ENCODE measurements at places on chromosomes 16 and 17.

DNA sequence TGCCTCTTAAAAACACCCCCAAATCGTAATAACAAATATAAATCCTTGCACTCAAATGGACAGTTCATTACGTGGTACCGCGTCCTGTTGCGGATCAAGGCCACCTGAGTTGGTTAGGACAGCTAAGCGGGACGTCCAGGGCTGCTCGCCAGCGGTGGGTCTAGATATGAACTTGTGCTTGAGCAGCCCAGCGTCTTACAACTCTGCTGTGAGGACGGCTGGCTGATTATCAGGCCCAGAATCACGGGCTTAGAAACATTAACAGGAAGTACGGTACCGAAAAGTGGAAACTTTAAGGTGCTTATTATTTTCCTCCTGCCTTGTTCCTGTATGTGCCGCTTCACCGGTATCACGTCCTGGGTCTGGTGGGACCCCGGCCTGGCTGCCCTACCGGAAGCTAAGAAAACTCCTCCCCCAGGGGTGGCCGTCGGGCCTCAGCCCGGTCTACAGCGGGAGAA, 832 bp upstream of the SRRM2 start:
- no peak for DNase-seq

GRCh38 chr17:20300436-20300934, 166.9 kb downstream of the LGALS9B start:
- no peak for DNase-seq

DNA sequence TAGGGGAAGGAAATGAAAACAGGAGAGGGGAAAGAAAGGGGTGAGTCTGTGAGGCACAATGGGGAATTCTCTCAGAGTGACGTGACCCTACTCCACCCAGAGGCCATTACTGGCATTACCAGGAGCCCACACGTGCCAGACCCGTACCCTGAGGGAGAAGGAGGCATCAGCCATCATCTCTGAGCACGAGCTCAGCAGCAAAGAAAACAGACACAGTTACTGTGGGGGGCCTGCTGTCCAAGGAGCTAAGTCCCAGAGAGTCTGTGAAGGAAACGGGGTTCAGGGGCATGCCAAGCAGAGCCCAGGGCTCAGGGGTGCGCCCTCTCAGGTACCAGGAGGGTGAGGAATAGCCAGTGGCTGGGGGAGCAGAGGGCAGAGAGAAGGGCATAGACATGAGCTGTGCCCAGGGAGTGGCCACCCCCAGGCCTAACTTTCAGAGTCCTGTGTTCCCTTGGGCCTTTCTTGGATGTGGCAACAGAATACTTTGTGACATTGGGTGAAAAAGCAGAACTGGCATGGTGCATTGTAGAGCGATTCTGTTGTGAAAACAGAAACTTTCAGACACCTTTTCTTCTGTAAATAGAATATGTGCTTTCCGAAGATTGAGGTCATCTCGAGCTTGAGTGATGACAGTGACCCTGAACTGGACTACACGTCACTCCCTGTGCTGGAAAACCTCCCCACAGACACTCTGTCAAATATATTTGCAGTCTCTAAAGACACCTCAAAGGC, 11.3 kb downstream of the TAF1C start:
- DNase-seq: no peak

- no peak for DNase-seq
Observed at GRCh38 chr16:64380751-64381150, 741.1 kb downstream of the CDH11 start.

DNA sequence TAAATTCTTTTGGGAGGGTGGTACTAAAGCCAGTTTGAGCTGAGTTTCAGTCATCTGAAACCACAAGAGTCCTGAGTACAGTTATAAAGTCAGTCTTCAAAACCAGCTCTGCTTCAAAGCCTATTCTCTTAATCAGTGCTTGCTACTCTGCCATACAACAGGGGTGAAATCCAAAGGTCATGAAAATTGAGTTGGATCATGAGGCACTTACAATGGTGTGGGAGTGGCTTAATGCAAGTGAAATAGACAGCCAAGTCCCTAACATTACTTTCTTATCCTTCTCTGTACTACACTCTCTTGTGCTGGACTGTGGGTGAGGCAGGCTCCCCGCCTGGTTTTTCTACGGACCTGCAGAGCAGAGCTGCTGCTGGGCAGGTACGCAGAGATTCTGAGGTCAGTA, 12.4 kb downstream of the CBLN1 start:
- DNase-seq: no peak

DNA sequence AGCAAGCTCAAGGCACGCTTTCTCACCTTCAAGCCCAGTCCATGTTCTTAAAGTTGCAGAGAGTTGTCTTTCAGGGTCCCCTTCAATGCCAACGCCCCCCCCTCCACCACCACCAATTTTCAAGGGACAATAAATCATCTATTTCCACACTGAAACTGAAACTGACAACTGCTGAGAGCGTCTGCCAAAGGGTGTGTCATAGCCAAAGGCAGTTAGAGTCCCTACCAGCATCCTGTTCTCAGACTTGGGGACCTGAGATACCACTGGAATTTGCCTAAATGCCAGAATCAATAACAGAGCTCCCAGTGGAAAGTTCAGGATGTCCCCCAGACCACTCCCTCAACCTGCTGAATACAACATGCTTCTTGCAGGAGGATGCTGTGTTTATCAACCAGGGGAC, 133.2 kb upstream of the SOX9 start:
- DNase-seq: no peak

DNA sequence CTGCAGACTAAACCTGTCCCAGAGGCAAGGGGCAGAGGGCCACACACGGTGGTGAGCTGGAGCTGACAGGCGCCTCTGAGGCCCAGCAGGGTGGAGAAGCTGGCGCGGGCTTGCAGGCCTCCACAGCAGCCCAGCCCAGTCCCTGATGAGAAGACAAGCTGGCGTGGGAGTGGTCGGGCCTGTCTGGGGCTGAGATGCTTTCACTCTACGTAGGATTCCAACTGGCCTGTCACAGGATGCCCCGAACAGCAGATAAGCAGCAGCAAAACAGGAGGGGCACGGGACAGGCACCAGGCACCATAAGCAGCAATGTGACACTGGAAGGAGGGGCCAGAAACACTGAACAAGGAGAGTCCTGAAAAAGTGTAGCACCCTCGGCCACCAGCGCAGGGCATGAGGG, 40.1 kb downstream of the PEMT start:
- no peak for DNase-seq

GRCh38 chr17:42772945-42773289, 332 bp upstream of the VPS25 start:
- DNase-seq: no peak

DNA sequence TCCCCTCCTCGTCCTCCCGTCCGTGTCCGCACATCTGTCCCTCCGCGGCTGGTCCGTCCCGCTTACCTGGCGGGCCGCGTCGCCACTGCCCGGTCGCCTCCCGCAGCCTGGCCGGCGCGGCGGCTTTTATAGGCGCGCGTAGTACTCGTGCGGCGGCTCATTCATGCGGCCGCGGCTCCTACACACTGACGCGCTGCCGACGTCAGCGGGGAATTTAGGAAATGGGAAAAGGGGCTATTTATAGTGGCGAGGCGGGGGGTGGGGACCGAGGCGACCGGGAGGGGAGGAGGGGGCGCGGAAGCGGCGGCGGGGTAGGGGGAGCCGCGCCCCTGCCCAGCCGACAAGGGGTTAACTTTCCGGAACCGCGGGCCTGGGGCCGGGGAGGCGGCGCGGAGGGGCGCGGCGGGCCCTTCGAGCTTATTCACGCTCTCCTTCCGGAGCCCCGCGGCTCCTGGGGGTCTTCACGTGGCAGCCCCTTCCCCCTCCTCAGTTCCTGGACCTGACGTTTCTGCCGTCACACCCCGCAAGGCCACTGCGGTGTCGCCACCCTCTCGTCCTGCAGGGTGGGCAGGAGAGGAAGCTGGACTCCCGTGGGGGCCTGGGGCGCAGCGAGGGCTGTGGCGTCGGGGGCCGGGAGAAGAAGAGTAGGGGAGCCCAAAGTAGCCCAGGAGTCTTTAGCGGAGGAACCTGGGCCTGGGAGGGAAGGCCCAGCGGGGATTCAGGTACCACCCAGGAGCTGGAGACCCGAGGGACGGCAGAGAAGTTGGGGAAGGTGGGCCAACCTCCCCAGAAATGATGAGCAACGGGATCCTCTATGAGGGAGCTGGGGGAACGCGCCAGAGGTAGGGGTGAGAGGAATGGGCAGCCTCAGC, 3.6 kb upstream of the HIC1 start:
- DNase-seq: no peak

DNA sequence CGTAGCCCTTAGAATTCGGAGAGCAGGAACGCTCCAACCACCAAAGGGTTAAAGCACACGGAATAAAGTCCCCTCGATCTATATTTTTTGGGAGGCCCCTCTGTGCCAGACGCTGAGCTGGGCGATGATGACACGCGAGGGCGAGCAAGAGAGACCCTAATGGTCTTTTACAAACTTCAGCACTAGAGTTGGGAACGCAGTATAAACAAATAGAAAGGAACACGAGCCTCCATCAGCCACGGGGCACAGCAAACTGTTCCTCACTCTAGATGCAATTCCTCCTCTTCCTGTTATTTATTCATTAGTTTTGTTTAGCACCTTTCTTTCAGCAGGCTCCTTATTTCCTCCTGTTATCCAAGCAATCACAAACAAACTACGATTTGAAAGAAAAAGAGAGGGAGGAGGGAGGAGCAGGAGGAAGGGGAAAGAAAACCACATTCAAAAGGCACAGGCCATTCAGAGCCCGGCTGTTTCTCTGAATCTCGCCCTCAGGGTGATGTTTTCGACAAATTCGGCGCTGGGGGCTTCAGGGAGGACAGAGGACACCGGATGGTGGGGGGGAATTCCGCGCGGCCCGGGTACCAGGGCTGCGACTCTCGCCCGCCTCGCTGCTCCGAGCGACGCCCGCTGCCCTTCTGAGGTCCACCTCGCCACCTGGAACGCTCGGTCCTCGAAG, 1.6 kb downstream of the TOX3 start:
- DNase-seq: no peak

DNA sequence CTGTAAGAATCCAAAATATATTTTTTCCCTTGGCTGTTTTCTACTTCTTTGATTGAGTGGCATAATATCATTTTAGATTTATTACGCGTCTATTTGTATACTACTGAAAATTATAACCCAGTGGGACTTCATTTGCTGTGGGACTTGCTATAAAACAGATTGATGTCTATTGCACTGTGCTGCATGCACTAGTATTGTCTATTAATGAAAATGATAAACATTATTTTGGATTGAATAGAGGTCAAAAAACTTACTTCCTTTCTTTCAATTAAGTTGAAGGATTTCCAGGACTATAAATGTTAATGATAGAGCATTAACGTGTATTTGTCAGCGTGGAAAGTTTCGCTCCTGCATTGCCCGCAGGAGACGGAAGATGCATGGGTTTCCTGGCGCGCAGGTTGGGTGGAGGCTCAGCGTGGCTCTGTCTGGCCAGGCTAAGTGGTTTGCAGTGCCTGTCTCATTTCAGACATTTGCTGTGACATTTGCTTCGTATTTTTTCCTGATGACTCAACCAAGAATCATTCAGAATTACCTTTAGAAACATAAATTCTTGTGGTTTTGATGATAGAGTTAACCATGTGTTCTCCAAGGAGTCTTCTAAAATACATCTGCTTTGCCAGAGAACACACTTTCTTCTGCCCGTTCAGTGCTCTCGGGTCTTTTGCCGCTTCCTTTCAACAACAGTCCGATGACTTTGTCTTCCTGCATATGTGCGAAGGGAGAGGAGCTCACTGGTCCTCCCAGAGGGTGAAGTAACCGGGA, 216.7 kb downstream of the RPTOR start:
- DNase-seq: no peak

GRCh38 chr17:38572669-38573365, 32.9 kb downstream of the SRCIN1 start:
- DNase-seq: peak; percentile 55

GRCh38 chr17:17508646-17509591, 12.7 kb upstream of the RASD1 start:
- no peak for DNase-seq

GRCh38 chr17:9256751-9257629, 235.7 kb downstream of the NTN1 start:
- no peak for DNase-seq

DNA sequence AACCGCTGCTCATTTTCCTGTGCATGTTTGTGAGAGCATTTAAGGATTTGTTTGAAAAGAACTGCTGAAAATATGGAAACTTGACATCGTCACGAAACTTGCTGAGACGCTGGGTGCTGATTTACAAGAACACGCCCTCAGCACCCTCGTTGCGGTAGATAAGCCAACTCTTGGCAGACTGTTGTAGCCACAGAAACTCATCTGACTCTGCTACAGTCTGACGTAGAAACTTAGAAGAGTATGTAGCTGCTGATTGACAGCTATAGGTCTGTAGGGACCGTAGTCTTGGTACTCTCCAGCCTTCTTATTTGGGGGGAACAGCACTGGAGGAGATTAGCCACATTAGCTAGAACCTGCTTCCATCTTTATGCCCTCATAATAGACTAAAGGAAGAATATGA, 36.1 kb upstream of the MYH2 start:
- no peak for DNase-seq

GRCh38 chr16:85465328-85466303, 147.5 kb upstream of the GSE1 start:
- peak; percentile 25 for DNase-seq

- no peak for DNase-seq
Observed at GRCh38 chr17:67477687-67478086, 100.6 kb downstream of the PITPNC1 start.

DNA sequence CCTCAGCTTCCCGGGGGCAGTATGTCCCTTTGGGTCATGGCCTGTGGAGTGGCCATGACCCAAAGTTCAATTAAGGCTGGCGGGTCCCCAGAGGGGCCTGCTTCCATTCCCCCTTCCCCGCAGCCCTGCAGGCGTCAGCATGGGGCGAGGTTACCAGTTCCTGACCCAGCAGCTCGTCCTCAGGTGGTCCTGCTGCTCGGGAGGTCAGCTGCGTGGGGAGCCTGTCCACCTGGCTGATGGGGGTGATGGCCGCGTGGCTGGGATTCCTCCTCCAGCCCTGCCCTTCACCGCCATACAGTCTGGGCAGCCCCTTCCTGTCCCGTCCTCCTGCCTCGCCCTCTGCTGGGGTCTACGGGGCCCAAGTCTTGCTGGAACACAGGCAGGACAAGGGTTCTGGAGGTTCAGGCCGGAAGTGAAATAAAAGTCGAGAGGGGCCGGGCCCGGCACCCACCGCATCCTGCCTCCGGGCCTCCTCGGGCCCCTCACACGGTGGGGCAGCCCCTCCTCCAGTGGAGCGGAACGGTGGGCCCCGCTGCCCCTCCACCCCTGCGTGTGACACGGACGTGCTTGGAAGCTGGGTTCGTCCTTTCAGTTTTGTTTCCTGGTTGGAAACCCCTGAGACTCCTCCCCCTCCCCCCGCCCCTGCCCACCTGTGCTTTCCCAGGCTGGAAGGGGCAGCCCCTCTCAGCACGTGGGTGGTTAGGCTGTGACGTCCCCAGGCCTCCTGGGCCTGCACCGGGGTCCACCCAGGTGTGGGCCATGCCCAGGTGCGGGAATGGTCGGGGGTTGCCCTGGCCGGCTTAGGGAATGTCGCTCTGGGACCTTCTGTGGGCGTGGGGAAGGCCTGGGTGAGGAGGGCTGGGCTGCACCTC, 6.8 kb downstream of the UBALD2 start:
- no peak for DNase-seq

DNA sequence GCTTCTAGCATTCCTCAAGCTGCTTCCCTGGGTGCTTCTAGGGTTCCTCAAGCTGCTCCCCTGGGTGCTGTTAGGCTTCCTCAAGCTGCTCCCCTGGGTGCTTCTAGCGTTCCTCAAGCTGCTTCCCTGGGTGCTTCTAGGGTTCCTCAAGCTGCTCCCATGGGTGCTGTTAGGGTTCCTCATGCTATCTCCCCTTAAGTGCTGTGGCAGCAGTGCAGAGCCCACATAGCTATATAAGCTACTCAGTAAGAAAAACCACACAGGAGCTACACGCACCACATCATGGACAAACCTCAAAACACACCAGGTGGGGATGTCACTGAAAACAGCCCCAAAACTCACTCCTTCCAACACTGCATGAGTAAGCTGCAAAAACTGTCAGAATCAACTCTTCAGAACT, 35.2 kb downstream of the ANKRD11 start:
- DNase-seq: no peak

- no peak for DNase-seq
Observed at GRCh38 chr16:28990375-28991040, 5.7 kb downstream of the LAT start.
